ENCODE measurements at places on chromosomes 7 and 10. TPM values are rescaled to one million over a fixed set of nuclear protein-coding genes. Genes with fewer than 3 reads are reported as not detected.

NUDT13 gene
- 1.3 TPM for total RNA-seq

CEP55 gene
- total RNA-seq, result 23.6 TPM

AGAP6 gene
- total RNA-seq, result 8.2 TPM

OR6V1 gene
- total RNA-seq, result not detected

GCK gene
- total RNA-seq, result 1.4 TPM

TMEM236 gene
- 1.2 TPM for total RNA-seq

DNA sequence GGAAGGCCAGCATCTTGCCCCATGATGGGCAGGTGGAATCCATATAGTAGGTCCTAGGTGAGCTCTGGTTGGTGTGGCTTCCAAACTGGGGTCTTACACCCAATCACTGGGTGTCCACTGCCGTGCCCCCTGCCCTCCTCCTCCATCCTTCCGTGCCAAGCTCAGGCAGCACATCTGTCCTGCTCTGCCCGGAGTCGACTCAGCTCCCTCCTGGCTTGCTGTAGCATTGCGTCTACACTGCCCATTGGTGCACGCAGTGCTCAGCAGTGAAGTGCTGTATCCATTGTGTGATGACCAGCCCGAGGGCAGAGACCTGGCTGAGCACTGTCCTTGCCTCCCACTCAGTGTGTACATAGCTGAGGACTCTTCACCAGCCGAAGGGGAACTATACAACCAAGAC, 148.4 kb downstream of the ADAM12 start:
- DNase-seq, result no peak

DNA sequence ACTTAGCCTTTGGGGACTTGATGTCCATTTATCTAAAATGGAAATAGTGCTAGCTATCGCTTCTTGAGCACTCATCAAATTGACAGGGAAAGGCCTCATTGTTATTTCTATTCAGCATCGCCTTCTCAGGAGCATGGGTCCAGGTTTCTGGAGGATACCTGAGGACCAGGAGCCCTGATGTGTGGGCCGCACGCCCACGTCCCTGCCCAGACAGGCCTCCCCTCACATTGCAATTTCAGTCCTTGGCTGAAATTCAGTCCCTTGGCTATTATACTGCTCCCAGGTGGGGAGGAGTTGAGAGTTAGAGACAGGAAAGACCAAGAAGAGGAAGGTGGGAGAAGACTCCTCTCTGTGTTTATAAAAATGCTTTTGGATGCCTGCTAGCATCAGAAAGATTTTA, 38.9 kb downstream of the GPRIN2 start:
- DNase-seq, result no peak

DNA sequence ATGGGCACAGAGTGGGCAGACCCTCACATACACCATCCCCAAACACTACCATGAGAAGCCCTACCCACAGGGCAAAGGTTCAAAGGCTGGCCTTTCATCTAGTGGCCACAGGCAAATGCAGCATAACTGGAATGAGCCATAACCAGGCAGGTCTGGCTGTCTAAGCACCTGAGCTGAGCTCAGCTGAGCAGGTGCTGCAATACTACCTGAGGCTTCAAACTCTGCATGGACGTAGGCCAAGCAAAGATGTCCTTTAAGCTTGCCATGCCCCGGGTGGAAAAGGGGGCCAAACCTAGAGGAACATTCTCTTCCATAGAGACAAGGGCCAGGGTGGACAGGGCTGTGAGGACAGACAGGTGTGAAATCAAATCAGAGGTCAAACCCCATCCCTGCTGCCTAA, 65.3 kb upstream of the CAMK2B start:
- no peak for DNase-seq

DNA sequence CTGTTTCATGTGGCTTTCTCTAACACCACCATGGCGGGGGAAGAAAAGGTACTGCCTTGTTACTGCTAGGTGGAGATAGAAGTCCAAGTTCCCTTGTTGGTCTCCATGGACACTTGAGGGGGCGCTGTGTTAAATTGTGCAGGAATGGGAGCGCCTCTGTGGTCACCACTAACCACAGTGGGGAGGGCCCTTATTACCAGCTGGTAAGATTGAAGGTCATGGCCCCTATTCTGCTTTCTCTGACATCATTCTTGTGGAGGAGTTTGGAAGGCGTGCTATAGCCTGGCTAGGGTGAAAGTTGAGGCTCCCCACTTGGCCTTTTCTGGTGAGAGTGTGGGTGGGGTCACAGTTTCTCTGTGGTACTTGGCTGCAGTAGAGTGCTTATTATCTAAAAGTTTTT, 14.9 kb upstream of the MXI1 start:
- no peak for DNase-seq

GRCh38 chr10:63071145-63071544, 62.0 kb upstream of the NRBF2 start:
- DNase-seq, result no peak

DNA sequence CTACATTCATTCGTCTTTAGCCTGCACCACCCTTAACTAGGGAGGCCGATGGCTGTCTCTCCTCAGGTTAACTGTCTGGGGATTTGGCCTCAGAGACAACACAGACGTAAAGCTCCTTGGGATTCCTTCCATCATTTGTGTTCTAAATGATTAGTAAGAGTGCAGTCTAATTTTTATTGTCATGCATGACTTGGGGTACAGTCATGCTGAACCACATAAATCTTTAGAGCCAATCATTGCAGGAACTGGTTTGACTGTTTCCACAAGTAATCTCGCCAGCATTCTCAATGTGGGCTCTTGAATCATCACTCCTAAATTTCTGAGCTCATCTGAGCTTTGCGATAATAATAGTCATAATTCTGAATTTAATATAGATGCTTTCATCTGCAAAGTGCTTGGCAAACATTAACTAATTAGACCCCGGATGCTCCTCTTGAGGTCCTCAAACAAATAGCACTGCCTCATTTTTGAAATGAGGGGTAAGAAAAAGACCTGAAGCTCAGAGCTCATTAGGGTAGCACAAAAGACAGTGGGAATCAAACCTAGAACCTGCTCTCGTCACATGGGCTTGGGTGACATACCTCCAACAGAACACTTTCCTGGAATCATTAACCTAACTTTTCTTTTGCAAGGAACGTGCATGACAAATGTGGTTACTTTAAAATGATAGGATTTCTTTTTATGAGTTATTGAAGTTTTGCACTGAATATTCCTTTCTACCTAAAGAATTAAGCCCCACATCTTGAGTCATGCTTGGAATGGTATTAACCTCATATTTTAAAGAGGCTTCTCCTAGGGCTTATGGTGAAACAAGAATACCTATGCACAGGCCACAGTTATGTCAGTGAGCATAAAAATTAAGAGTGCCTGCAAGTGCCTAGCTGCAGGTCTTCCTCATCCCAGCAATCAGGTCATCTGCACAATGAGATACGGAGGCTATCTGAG, 118.9 kb upstream of the NRP1 start:
- DNase-seq, result no peak

DNA sequence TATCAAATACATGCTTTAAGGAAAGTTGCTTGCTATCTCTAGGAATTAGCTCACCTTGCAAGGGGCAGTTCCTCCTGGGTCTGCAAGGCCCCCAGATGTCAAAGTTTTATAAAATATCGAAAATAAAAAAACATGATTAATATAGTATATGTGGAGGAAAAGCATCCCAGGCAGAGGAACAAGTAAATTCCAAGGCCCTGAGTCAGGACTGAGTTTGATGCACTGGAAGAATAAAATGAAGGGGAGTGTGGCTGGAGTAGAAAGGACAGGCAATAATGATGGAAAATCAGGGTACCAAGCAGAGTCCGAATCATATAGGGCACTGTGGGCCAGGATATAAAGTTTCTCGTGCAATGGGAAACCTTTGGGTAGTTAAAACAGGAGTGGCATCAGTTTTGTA, 112.4 kb upstream of the EEPD1 start:
- DNase-seq, result no peak

GRCh38 chr10:132345345-132345744, 13.4 kb downstream of the LRRC27 start:
- DNase-seq, result no peak

GRCh38 chr10:14742815-14743214, 31.9 kb downstream of the FAM107B start:
- DNase-seq, result no peak

DNA sequence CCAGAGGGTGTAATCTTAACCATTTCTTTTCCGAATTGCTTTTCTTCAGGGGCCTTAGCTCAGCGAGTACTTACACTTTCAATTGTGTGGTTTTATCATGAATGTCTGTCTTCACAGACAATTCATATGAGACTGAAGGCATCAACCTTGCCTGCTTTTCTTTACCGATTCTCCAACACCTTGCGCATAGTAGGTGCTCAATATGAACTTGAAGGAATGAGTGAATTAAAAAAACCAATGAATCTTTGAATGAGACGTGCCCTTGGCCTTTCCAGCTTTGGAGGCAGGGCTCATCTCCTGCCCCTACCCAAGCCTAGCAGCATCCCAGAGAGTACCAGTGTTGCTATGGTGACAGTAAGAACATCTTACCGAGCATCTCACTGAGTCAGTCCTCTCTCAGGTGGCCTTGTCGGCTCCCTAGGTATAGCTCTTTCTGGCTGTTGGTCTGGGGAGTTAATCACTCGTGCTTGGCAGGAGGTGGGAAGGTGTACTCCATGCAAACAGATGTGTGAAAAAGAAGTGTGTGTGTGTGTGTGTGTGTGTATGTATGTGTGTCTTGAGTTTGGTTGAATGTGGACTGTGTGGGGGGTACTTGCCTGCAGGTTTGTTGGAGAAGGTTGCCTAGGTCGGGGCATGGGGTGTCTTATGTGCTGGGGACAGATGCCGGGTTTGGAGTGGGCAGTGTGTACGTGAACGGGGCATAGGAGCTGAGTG, 107.7 kb downstream of the C10orf105 start:
- DNase-seq, result no peak

DNA sequence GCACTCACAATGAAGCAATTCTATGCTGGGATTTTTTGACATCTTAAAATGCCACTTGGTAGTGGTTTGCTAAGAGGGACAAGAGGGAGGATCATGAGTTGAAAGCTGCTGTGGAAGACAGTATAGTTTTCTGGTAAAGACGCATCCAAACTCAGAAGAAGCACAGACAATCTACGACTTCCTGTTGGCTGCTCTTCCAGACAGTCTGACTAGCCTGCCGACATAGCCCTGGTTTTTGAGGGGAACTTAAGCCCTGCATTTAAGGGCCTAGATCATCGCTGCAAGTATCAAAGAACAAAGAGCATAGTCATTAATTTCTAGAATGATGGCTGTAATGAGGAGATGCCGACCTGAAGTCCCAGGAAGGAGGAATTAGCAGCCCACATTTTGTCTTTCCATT, 99.9 kb upstream of the IKZF1 start:
- DNase-seq, result no peak

GRCh38 chr7:1607696-1608095, 37.9 kb upstream of the PSMG3 start:
- no peak for DNase-seq

GRCh38 chr7:100166970-100167911, 1.2 kb downstream of the GAL3ST4 start:
- DNase-seq, result no peak

DNA sequence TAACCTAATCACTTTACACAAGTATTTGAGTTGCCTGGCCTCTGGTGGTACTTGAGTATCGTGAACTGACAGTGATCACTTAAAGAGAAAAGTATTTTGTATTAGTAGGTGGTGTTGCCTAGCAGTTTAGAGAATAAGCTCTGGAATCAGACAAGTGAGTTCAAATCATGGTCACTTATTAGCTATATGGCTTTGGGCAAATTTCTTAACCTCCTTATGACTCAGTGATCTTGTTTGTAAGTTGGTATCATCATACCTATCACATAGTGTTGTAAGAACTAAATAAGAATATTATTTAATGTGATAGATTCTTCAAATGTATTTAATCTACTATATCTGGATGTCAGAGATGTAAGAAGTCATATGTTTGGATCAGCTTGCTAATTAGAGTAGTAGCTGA, 163.8 kb downstream of the RNF133 start:
- DNase-seq, result no peak

- DNase-seq, result no peak
Measured at GRCh38 chr10:15361131-15361530, 10.0 kb downstream of the FAM171A1 start.

DNA sequence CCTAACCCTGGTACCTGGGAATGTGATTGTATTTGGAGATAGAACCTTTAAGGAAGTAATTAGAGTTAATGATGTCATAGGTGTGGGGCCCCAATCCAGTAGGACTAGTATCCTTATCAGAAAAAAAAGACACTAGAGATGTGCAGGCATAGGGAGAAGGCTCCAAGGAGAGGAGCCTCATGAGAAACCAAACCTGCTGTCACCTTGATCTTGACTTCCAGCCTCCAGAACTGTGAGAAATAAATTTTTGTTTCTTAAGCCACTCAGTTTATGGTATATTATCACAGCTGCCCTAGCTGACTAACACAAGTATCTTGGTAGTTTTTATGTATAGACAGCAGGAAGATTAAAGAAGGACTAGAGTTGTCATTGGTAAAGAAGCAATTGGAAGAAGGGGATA, 23.9 kb upstream of the CELF2 start:
- DNase-seq, result no peak

DNA sequence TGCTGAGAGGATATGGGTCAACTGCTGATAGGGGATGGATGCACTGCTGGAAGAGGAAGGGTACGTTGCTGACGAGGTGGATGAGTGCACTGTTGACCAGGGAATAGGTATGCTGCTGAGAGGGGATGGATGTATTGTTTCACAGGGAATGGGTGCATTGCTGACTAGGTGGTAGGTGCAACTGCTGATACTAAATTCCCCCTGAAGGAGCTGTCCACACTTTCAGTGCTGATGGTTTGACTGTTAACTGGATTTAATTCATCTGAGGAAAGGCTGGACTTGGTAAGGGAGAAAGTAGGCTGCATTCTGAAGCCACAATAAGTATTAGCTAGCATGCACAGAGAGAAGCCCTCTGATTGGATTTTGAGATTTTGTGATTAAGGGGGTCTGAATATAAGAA, 1196.8 kb upstream of the PHF14 start:
- DNase-seq, result no peak

- no peak for DNase-seq
Measured at GRCh38 chr7:132125872-132126595, 450.2 kb downstream of the PLXNA4 start.

GRCh38 chr10:121138918-121139317, 287.8 kb downstream of the WDR11 start:
- no peak for DNase-seq

GRCh38 chr10:11091517-11092102, 73.9 kb downstream of the CELF2 start:
- no peak for DNase-seq

- DNase-seq, result no peak
Measured at GRCh38 chr10:4102802-4103344, 317.9 kb upstream of the KLF6 start.
